ENCODE measurements at places on chromosomes 2 and 18.

GRCh38 chr18:11392292-11392691 lies 217.1 kb upstream of the SLC35G4 start:
- no peak for DNase-seq

- DNase-seq: no peak
Measured at GRCh38 chr2:70688427-70688826, 79.6 kb downstream of the ADD2 start.

- DNase-seq: no peak
Measured at GRCh38 chr2:197705912-197706838, 1.0 kb downstream of the MARS2 start.

DNA sequence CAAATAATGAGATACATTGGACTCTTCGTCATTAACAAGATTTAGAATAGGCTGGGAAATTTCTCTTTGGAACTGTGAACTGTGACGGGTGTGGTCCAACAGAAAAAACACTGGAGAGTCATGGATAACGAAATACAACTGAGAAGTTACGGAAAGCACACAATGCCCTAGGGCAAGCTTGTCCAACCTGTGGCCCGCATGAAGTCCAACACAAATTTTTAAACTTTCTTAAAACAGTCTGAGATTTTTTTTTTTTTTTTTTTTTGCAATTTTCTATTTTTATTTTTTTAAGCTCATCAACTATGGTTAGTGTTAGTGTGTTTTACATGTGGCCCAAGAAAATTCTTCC lies 27.7 kb downstream of the CDC42EP3 start:
- no peak for DNase-seq

Data from foreskin fibroblast (primary cell).